ENCODE measurements at places on chromosomes 4 and X. TPM values are rescaled to one million over a fixed set of nuclear protein-coding genes. Genes with fewer than 3 reads are reported as not detected.

Gene SHOX
- total RNA-seq, result not detected

Gene GLRA2
- total RNA-seq, result not detected

Gene TRIM75
- not detected for total RNA-seq

Gene KANTR
- total RNA-seq, result 23.4 TPM

Gene COX18
- 14.4 TPM for total RNA-seq

Gene ARX
- total RNA-seq, result not detected

Gene ARMCX5
- total RNA-seq, result 12.2 TPM

Gene DMP1
- not detected for total RNA-seq

Gene CHIC2
- 45.3 TPM for total RNA-seq

Gene PTPN13
- 7.6 TPM for total RNA-seq

Gene MAOB
- total RNA-seq, result not detected

Gene GPRASP3
- total RNA-seq, result 2.4 TPM

Gene RASL11B
- total RNA-seq, result not detected

Gene CYP2U1
- 7.2 TPM for total RNA-seq

Gene CT45A5
- total RNA-seq, result not detected

Gene ZCCHC12
- not detected for total RNA-seq

Gene GLRB
- total RNA-seq, result not detected

Gene CENPC
- total RNA-seq, result 69.1 TPM

Gene ZFP92
- 0.55 TPM for total RNA-seq

Gene RBMXL3
- not detected for total RNA-seq

Gene VSIG4
- 1.0 TPM for total RNA-seq

Gene RNF150
- not detected for total RNA-seq

Gene SEPSECS
- total RNA-seq, result 14.7 TPM

Gene CDKL2
- 0.39 TPM for total RNA-seq
